Stimulated activated CD4-positive, alpha-beta T cell treated with anti-CD3 and anti-CD28 coated beads, Interleukin-1b, Interleukin-23, amount 100 ng/mL, for 1 hour (primary cell): ENCODE measurements at places on chromosomes 6 and 20.

- no peak for DNase-seq
These were observed 128.9 kb downstream of the ZFP64 start for GRCh38 chr20:52062452-52063209.

GRCh38 chr6:110625883-110626282 lies 149.5 kb upstream of the SLC22A16 start:
- no peak for DNase-seq

GRCh38 chr20:51378171-51378928 lies 164.2 kb downstream of the NFATC2 start:
- no peak for DNase-seq

DNA sequence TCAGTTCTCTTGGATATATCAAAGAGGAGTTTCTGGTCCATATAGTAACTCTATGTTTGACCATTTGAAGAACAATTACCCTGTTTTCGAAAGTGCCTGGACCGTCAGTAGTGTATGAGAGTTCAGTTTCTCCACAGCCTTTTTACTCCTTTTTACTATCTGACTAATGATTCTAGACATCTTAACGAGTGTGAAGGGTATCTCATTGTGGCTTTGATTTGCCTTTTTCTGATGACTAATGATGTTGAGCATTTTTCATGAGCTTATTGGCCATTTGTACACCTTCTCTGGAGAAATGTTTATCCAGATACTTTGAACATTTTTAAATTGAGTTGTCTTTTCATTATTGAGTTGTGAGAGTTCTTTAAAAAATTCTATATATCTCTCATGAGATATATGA lies 114.9 kb upstream of the ATXN1 start:
- DNase-seq, result no peak

- DNase-seq, result no peak
These were observed 169.5 kb upstream of the RIPOR2 start for GRCh38 chr6:25105070-25105925.

- DNase-seq, result no peak
These were observed 245.4 kb upstream of the ASCC3 start for GRCh38 chr6:101126501-101126900.
